Activated T-cell treated with anti-CD3 and anti-CD28 coated beads, Interleukin-2, amount 50 U/mL, for 72 hours (primary cell): ENCODE measurements at places on chromosomes 12 and 14. TPM values are rescaled to one million over a fixed set of nuclear protein-coding genes. Genes with fewer than 3 reads are reported as not detected.
A peak's percentile ranks its signal among the peaks of the same experiment; 100 is the strongest.

The PIK3C2G gene
- total RNA-seq, result not detected

The HOXC11 gene
- not detected for total RNA-seq

The PTHLH gene
- total RNA-seq, result not detected

The NTN4 gene
- total RNA-seq, result 0.26 TPM

The DLGAP5 gene
- 68.2 TPM for total RNA-seq

The GDF3 gene
- total RNA-seq, result not detected

The C14orf180 gene
- not detected for total RNA-seq

The CNTN1 gene
- not detected for total RNA-seq

The AICDA gene
- total RNA-seq, result not detected

DNA sequence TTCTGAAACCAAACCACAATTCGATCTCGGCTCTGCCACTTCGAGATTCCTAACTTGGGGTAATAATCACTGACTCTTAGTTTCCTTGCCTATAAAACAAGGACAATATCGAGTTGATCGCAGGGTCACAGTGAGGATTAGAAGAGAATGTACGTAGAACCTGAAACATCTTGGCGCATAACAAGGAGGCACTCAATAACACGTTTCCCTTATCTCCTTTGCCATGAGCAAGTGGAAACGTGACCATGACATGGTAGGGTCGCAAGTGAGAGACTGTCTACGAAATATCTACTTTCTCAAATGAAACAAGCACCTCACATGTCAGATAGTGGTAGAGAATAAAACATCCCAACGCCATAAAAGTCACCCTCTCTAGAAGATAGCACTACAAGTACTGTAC lies 2.3 kb downstream of the DICER1 start:
- no peak for DNase-seq

- no peak for DNase-seq
Observed at GRCh38 chr12:128606051-128606450, 217.7 kb downstream of the SLC15A4 start.

DNA sequence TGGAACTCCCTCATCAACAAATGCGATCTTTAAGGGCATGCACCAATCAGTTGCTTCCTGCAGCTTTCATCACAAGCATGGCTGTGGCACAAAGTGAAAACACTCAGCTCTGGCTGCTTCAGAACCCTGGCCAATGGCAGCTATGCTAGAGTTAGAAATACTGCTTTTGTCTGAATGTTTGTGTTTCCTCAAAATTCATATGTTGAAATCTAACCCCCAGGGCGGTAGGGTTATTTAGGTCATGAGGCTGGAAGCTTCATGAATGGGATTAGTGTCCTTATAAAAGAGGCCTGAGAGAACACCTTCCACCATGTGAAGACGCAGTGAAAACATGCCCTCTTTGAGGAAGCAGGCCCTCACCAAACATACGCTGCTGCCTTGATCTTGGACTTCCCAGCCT lies 453.9 kb downstream of the SNAPC1 start:
- DNase-seq, result no peak

DNA sequence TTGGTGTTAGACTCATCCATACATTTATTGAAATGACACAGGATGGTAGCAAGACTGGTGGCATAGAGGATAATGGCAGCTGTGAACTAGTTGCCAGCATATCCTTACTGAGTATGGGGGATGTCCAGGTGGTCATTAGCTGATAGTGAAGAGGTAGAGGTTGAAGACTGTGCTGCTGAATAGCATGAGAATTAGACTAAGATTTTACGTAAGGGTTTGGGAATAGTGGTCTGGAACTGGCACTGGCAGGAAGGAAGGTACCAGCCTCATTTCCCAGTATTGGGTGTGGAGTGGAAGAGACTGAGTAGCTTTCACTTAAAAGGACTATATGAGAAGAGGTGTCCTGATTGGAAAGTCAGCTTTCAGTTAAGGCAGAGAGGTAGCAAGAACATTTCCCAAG lies 6.5 kb downstream of the ERC1 start:
- no peak for DNase-seq

GRCh38 chr12:46546634-46547273 lies 174.2 kb upstream of the SLC38A2 start:
- DNase-seq, result peak; percentile 47

DNA sequence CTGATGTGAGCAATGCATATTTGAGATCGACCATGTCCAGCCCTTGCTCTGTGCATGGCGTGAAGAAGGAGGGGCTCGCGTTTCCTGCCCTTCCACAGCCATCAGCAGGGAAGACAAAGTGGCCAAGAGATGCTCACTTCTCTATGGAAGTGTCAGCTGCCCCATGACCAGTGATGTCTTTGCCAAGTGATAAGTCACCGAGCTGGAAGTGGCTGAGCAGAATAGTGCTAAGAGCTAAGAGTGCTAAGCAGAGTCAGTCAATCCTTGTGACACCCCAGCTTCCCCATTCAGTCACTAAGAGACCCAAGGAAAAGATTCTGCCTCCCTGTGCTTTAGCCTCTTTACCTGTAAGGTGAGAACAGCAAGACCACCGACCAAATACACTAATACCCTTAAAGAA lies 50.5 kb upstream of the CEP83 start:
- no peak for DNase-seq

DNA sequence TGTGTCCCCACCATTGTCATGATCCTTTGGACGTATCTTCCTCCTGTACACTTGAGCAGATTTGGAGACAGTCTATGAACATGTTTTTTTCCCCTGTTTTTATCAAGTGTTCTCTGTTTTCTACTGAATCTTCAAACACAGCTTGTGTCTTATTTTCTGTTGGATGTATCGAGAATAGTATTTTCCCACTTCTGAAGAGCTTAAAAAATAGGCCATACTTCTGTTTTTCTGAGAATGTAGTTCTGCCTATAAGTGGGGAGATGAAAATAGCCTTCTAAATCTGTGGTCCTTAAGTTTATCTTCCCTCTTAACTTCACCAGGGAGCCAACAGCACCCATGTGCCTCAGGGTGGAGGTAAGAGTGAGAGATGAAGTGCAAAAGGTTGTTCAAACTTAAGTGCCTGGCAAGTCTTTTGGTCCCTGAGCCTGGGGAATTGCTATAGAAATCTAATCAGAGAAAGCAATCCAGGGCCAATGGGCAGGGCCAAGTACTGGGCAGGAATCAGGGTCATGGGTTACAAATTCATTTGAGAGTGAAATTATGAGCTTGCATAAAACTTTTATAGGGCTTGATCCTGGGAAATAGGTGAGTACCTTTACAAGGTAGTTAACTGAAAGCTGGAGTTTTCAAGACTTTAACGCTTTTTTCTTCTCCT lies 58.9 kb downstream of the ARF6 start:
- DNase-seq, result no peak

DNA sequence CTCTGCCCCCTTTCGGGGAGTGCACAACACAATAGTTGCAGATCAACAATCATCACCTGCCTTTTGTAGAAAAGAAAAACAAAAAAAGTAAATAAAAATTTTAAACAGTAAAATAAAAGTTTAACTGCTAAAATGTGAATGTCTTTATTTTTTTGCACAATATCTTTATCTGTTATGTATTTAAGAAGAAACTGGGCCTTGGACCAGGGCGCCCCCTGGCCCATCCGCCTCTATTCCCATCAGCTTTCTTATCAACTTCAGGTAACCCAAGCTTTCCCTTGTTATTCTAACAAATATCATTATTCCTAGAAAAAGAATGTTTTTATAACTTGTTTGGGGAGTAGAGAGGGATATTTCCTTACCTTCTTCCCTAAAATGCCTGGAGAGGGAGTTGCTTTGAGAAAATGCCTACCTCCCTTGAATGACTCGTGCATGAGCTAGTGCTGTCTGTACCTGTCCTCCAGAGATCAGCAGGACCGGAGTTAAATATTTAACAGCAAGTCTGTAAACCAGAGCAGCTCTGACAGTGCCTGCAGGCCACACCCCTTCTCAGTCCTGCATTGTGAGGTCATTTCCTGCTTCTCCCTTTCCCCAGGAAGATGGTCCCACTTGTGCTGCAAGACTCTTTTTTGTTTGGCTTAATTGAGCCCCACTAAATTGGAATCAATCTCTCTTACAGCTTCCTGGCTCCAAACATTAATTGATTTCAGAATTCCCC lies 192.8 kb upstream of the RGS6 start:
- no peak for DNase-seq
